ENCODE measurements at places on chromosomes 5 and 9.

DNA sequence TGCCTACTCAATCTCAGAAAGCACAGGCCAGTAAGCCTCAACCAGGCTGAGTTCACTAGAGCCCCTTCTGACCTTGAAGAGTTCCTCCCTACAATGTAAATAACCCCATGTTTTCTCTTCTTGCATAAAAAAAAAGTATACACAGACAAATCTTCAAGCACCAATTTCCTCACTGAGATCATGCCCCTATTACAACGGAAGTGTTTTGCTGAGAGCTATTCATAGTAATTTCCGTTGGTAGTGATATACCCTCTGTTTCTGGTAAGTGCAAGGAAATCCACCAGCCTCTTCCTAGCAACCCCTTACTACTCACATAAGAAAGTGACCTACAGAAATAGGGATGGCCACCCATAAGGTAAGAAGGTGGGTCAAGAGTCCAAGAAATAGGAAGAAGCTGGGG lies 76.4 kb upstream of the TARS1 start:
- DNase-seq: no peak

DNA sequence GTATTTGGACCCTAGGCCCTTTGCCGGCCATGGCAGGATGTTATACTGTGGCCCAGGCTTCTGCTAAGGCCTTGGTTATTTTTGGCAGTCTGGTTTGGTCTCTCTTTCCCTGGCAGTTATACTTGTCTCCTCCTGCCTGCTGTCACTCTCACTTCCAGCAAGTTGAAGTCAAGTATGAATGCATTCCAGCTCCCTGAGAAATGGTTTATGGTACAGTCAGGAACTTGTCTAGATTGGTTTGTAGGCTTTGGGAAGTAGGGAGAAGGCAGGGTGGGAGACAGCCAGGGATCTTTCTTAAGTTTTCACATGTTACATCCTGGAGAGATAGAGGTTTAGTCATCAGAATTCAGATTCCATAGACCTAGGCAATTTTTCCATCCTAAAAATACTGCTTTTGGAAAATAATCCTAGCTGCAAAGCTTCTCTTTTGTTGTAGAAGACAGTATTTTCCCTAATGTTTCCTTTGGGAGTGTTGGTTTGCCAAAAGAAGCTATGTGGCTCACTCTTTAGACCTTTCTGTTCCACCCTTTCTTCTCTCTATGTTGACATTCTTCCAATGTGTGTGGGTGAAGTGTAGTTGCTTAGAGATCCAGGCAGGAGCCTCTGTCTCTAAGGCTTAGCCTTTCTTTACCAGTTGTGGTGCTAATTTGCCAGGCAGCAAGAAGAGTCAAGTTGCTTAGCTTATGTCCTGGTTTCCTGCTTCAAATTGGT lies 2.5 kb upstream of the KDM3B start:
- no peak for DNase-seq

DNA sequence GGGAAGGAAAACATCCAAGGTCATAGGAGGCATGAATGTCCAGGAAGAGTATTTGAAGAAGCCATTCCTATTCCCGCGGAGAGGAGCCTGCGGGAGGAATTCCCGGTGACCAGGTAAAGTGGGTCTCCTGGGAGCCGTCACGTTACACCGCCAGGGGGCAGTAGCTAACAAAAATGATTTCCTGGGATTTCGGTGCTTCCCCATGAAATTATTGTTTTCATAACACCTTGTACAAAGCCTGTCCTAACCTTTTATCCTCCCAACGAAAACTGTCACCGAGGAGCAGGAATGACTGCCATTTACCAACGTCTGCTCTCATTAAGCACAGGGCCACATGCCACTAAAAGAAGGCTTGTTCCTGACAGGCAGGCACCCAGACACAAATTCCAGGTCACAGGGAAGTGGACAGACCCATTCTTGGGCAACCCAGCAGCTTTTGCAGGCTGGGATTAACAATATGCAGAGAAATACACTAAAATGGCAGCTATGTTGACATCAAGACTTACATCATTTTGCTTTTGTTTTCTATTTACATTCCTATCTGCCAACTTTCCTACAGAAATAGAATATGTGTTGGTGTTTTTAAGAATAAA lies 41.2 kb upstream of the CTSL start:
- DNase-seq: no peak

DNA sequence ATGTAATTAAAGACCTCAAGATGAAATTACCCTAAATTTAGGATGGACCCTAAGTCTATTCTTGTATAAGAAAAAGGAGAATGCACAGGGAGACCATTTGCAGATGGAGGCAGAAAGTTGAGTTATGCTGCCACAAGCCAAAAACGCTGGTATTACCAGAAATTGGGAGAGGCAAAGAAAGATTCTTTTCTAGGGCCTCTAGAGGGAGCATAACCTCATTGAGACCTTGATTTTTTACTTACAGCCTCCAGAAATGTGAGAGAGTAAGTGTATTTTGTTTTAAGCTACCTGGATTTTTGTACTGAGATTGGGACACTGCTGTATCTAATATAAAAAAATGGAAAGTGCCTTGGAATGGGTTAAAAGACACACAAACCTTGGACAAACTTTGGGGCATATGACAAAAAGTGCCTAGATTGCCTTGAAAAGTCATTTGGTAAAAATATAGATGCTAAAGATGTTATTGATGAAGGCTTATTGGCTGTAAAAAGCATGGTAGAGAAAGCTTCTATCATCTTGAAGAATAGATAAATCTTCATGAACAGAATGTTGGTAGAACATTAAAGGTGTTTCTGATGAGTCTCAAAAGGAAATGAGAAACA lies 174.7 kb upstream of the PRDM9 start:
- DNase-seq: no peak

DNA sequence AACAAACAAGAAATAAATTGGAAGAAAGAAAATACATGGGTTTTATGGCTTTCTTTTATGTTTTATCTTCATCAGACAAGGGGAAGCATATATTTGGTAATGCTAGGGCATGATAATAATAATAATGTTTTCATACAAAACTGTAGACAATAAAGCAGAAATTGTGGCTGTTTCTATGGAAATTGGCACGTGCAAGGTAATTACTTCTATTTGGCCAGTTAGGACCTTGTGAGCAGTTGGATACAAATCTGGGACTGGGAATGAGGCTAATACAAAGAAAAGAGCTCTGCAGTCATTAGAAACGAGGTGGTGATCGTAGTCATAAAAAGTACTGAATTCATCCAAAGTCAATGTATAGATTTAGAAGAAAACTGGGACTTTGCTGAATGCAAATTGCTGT lies 233.6 kb downstream of the EFNA5 start:
- DNase-seq: no peak

DNA sequence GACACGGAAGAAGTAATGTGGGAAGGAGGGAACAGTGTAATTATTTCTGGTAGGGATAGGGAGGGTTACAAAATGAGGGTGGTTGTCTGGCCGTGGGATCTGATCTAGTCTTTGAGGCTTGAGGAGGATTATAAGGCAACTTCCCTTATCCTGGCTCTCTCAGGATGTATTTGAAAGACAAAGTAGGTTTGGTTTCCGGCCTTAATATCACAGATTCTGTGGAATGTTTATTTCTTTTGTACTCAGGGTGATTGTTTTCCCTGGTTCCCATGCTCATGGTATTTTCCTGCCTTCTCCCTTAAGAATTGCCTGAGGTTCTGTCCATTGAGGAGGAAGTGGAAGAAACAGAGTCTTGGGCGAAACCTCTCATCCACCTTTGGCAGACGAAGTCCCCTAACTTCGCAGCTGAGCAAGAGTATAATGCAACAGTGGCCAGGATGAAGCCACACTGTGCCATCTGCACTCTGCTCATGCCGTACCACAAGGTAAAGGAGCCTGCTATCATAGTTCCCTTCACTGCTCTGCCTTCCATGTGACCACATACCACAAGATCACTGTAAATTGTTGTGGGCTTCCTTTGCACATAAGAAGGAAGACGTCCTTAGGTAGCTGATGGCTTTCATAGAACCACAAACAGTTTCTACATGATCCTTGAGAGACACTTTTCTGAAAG lies 253.8 kb downstream of the KDM4C start:
- DNase-seq: no peak

GRCh38 chr9:130789747-130790672 lies 45.0 kb upstream of the ABL1 start:
- no peak for DNase-seq

- DNase-seq: no peak
These were observed 2.7 kb downstream of the EEIG1 start for GRCh38 chr9:127977884-127978647.

DNA sequence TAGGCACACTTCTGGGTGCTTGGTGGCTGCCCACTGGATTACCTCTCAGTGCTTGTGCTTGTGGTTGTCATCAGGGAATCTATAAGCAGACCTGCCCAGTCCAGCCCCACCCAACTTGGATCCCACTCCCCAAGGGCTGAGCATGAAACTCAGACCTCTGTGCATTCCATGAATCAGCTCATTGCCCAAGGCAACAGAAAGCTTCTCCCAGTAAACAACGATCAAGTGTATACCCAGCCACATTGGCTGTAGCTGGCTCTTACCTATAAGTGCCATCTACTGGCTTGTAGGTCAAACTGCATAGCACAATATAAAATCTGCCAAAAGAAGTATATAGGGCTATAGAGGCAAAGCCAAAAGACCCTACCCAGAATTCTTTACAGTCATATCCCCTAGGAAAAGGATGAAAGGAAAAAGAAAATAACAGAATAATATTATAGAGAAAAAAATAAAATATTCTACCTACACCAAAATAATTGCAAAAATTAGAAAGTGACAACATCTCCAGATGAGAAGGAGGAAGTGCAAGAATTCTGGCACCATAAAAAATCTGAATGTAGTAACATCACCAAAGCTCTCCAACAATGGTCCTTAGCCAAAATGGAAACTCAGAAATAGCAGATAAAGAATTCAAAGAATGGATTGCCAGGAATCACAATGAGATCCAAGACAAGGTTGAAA lies 321.0 kb upstream of the TRPC7 start:
- DNase-seq: no peak

DNA sequence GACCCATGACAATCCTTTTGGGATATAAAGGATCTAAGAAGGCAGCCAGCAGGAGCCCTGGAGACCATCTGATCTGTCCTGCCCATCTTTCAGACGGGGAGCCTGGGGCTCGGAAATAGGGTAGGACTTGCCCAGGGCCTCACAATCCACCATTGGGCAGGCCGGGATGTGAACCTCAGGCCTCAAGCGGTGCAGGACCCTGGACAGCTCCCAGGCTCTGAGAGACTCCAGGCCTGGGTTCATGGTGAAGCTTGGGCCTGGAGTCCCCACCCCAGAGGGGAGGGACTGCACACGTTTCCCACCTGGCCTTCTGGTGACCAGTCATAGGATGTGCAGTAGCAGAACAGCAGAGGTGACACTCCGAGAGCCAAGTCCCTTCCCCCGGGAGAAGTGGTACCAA lies 36.6 kb upstream of the RAPGEF1 start:
- no peak for DNase-seq

- DNase-seq: no peak
These were observed 101.6 kb upstream of the TBCA start for GRCh38 chr5:77877516-77878355.

GRCh38 chr5:171419688-171420430 lies 412 bp downstream of the FGF18 start:
- no peak for DNase-seq

- no peak for DNase-seq
These were observed 44.1 kb downstream of the TJP2 start for GRCh38 chr9:69218166-69218565.

DNA sequence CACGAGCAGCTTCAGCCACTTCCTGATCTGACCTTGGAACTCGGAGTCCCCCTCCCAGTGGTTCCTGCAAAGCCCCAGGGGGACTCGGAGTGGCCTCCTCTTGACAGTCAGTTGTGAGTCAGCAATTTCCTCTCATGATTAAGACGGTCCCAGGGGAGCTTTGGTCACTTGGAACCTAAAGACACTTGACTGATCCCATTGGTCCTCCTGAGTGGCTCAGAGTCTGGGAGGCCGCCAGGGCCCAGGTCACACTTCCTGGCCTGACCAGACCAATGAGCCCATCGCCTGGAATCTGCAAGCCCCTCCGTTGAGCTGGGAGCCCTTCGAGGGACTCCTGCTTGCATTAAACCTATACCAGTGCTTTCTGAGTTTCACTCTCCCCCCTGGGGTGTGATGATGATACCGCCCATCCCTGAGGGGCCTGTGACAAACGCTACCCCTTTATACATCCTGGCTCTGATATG lies 29.1 kb downstream of the TSPAN17 start:
- DNase-seq: no peak

- DNase-seq: no peak
These were observed 381.8 kb downstream of the ADGRV1 start for GRCh38 chr5:90940227-90940995.

DNA sequence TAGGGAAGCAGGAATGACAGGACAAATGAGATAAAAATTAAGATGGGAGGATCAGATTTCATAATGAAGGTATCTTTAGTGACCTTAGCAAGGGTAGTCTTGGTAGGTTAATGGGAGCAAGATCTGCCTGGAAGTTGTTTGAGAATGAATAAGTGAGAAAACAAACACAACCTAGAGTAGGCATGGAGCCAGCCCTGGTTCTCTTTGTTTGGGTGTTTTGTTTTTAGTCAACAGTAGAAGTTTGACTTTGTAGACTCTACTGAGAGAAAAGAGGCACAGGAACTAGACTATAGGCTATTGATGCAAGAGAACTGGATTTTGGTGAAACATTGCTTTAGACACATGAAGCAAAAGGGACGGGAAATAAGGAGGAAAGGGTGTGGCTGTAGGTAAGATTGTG lies 40.3 kb downstream of the KCNN2 start:
- DNase-seq: no peak

- no peak for DNase-seq
These were observed at the start of gene FOXI1 for GRCh38 chr5:170105642-170106611. TSS of gene FOXI1 (plus strand) at chr5:170105897. CDS start at chr5:170105958, 61 bp downstream.

GRCh38 chr5:181243018-181243563 lies 615 bp downstream of the RACK1 start:
- no peak for DNase-seq

DNA sequence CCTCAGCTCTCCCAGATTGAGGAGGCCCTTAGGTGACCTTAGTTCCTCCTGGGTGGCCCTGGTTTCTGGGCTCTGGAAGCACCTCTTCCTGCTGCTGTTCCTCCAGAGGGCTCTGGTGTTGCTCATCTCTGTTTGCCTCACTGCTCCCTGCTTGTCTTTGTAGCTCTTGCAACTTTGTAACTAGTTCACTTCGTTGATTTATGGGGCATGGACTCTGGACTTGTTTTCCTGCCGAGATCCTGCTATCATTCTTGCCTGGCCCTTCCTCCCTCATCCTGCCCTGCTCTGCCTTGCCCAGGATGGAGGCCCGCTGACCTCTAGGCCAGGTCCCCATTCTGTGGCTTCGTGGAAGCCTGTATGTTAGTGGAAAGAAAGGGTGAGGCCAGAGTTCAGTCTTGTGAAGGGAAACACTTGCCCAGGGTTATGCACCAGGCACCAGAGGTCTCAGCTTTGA lies 169.3 kb downstream of the MACROH2A1 start:
- no peak for DNase-seq

GRCh38 chr5:91245074-91245452 lies 138.1 kb downstream of the ARRDC3 start:
- DNase-seq: no peak
